ENCODE measurements at places on chromosomes 12 and 14. TPM values are rescaled to one million over a fixed set of nuclear protein-coding genes. Genes with fewer than 3 reads are reported as not detected.

Gene IL26
- not detected for total RNA-seq

Gene M6PR
- total RNA-seq, result 204 TPM

GRCh38 chr12:96495841-96496545 is 6.6 kb downstream of the CFAP54 start:
- H3K27me3 ChIP-seq, result no peaks in the 10 kb centered on the region
- no peak overlapping the region for H3K4me3 ChIP-seq
- H3K36me3 ChIP-seq, result no peaks in the 10 kb centered on the region
- H3K27ac ChIP-seq, result no peak overlapping the region

DNA sequence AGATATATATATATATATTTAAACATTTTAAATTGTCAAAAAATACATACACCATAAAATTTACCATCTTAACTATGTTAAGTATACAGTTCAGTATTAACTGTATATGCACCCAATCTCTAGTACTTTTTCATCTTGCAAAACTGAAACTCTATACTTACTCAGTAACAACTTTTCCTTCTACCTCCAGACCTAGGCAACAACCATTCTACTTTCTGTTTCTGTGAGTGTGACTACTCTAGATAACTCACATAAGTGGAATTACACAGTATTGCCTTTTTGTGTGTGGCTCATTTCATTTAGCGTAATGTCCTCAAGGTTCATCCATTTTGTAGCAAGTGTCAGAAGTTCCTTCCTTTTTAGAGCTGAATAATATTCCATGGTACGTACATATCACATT is 8.2 kb downstream of the FAM234B start:
- no peaks in the 10 kb centered on the region for H3K27me3 ChIP-seq
- no peak overlapping the region for H3K4me3 ChIP-seq
- H3K4me1 ChIP-seq, result no peaks in the 10 kb centered on the region

Gene CMA1
- total RNA-seq, result not detected

Gene NRIP2
- total RNA-seq, result not detected

DNA sequence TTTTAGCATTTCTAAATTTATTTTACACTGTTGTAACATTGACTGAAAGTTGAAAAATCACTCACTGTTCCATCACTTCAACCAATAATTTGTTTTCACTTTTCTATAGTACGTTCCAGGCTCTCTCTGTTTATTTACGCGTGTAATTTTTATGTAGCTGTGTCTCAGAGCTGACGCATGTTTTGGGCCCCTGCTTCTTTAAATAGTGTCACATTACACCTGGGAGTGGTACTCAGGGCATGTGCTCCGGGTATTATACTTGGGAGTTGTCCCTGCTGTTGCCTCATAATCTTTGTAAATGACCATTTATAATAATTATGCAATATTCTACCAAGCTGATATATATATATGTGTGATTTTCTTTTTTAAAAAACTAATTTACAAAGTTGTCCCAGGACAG is 132.8 kb upstream of the CPM start:
- H3K4me3 ChIP-seq, result no peak overlapping the region
- H3K27me3 ChIP-seq, result no peaks in the 10 kb centered on the region
- H3K27ac ChIP-seq, result no peak overlapping the region
- DNase-seq, result no peak
